Brain (organoid and tissue), 16 donors: ENCODE measurements at places on chromosomes 7 and 10.

DNA sequence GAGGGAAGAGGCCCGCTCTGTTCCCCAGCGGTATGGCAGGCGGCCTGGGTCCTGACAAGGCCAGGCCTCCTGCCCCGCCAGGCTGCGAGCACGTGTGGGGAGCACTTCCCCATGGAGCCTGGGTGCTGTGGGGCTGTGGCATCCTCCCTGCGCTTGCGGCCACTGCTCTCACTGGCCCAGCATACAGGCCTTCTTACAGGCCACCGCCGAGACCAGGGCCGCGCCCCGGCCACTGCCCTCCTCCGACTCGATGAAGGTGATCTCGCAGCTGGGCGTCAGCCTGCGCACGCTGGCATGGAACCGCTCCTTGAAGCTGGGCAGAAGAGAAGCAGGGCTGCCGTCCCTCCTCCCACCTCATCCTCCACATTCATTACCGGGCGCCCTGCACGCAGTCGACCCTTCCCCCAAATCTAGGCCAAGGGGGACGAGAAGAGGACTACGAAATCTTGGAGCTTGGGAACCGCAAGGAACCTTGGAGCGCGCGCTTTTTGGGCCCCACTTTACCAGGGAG, 3.9 kb upstream of the MYL7 start:
- DNase-seq, result no peak

GRCh38 chr10:34918776-34919315, 103.8 kb upstream of the PARD3 start:
- peak; percentile 90 for DNase-seq

- no peak for DNase-seq
Observed at GRCh38 chr10:116353817-116354216, 29.6 kb downstream of the CCDC172 start.

DNA sequence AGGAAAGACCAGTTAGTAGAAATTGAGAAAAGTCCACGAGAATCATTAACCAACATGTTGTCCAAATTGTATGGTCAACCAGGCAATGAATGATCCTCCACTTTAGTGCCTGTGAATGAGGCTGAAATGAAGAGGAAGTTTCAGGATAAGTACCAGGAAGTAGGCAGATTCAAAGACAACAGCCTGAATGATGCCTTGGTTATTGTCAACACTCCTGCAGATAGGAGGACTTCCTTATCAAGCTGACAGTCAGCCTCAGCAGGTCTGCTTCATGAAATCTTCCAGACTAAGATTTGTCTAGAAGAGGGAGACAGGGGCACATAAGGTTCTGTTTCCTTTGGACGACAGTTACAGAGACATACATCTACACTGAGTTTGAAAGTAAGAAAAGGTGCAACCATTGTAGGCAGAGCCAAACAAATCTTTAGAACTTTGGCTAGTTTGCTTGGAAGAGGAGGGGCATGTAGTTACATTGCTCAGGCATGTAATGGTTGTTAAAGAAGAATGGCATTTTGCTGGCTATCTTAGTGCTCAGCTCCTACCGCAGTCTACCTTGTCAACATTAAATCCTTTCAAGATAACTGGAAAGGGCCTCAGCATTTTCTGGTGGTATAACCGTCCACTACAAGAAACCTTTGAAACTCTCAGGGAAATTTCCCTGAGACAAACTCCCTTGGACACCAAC, 81.4 kb downstream of the ABI1 start:
- no peak for DNase-seq

DNA sequence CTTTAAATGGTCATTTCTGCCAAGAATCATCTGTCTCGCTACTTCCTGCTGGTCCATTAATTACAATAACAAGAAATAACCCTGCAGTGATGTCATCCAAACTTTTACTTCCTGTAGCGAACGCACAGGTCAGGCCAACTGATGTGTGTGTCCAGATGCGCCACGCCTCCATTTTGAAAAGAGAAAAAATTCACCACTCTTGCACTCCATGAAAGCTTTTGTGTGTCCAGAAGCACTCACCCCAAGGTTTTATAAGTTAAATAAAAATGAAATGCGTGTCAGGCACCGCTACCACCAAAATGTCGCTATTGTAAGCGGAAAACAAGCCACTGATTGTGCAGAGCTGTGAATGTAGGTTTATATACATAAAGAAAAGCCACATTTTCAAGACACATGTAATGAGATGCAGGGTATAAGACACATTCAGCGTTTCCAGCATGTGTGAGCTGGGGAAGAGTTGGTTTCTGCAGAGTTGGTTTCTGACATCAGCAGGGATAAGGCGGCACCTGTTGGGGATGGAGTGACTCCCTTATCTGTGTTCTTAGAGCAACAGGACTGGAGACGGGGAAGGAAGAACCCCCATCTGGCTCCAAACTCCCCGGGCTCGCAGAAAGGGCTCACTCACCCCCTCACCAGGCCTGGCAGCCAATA, 83.3 kb downstream of the CTBP2 start:
- no peak for DNase-seq

DNA sequence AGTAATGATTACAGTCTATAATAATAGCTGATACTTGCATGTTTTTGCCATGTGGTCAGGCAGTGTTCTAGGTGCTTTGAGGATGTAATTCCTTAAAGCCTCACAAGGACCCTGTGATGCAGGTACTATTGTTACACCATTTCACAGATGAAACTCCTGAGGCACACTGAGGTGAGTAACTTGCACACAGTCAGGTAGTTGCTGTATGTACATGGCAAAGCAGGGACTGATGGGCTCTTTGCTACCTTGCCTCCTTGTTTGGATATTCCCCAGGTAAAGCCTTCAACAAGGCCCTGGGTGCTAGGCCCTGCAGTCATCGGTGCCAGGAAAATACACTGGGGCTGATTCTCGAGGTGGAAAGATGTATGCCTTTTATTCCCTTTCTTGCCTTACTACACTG, 317.5 kb downstream of the CXCL12 start:
- no peak for DNase-seq

DNA sequence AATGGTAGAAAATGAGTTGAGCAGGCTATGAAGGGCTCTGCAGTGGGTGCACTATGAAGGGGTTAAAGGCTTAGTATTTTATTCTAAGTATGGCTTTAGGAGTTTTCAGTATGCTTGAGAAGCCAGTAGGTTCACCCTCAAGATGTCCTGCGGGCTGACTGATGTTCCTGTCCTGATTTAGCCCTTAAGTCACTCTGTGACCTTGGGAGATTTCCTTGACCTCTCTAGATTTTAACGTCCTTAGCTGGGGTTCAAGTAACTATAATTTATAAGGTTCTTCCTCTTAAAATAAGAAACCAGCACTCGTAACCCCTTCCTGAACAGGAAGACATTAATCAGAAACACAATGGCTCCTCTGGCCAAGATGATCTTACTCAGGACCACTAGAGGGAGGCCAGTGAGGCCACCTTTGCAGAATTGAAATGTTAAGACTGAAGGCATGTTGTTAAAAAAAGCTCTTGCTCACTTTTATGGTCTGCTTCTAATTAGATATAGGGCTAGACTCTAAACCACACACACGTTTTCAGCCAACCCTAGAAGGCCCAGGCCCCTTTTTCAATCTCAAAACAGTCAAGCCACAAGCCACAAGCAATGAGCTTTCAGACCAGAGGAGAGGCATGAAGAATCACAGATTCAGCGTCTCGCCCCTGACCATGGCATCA, 41.9 kb downstream of the CDK1 start:
- DNase-seq, result no peak

DNA sequence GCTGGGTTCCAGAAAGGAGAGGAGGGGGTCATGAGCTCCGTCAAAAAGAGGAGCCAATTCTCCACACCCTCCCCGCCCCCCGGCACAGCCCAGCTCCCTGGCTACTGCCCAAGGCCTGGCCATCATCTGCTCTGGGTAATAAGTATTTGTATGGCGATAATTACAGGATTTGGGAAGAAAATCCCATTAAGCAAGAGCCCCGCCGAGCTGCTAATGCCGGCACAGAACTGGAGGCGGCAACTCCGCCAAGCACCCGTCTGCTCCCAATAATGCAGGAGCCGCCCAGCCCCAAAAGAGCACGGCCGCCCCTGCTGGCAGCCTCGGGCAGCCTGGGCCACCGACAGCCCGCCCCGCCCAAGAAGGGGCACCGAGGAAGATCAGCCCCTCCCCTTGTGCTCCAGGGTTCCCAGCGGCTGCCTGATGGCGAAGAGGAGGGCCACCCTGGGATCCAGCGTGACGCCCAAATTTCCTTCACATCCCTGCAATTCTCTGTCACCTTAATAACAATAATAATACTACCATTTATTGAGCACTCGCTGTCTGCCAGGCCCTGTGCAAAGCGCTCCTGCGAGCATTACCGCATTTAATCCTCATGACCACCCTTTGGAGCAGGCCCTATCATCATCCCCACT, 5.9 kb downstream of the SLIT1 start:
- peak; percentile 88 for DNase-seq
